ENCODE measurements at places on chromosomes 12 and 14.
A peak's percentile ranks its signal among the peaks of the same experiment; 100 is the strongest.

DNA sequence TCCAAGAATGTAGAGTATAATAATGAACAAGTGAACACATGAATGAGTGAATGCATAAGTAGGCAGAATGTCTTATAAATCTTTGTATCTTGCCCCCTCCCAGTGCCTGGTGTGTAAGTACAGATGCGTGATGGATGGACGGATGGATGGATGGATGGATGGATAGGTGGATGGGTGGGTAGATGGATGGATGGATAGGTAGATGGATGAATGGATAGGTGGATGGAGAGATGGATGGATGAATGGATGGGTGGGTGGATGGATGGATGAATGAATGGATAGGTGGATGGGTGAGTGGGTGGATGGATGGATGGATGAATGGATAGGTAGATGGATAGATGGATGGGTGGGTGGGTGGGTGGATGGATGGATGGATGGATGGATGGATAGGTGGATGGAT, 74.4 kb downstream of the CLMN start:
- DNase-seq, result no peak

- DNase-seq, result no peak
These were observed 19.8 kb upstream of the SERPINA4 start for GRCh38 chr14:94541234-94541975.

- DNase-seq, result no peak
These were observed 13.7 kb upstream of the CHST11 start for GRCh38 chr12:104443008-104443407.

- no peak for DNase-seq
These were observed 980 bp downstream of the INTS13 start for GRCh38 chr12:26936559-26937442.

DNA sequence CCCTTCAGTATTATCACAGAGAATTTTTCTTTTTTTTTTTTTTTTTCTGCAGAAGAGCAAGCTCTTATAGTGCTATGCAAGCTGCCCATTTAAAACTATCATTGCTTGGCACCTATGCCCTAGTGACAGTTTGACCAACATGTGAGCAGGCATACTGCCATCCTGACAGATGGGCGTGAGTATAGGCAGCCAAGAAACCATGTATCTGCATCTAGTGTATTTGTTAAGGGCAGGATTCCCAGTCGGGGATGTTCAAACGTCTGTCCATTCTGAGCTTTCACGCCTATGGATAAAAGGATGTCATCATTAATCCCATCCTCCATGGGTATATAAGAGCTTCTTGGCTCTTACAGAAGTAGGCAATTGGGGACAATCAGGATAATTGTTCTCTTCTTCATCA, 8.8 kb downstream of the VRK1 start:
- DNase-seq, result no peak

GRCh38 chr14:102055181-102055901, 31.5 kb downstream of the HSP90AA1 start:
- no peak for DNase-seq

DNA sequence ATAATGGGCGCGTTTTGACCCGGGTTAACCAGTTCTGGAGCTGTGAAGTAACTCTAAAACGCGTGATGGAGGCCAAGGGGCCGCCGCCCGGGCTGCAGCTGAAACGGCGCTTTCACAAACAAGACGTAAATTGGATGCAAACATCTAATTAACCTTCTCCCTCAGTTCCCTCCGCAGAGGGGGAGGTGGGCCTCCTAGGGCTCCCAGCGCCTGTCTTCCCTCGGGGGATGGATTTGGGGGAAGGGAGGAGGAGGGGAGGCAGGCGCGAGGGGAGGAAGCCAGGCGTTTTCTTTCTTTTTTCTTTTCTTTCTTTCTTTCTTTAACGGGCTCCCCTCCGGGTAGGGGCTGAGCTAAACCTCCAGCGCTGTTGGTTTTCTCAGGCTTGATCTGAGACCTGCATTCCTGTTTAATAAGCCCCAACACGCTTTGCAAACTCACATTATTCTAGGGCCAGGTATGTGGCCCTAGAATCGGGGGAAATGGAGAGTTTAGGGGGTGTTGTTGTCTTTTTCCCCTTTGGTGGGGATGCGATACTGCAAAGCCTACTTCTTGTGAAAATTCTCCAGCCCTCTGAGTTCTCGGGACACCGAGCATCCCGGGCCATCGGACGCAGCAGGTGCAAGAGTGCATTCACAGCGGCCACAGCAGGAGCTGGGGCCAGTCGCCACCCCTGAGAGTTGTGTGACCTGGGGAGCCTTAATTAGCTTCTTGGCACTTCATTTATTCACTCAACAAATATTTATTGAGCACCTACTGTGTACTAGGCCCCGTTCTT, 43.6 kb upstream of the LHX5 start:
- DNase-seq, result no peak

GRCh38 chr14:76011930-76012329, 26.4 kb downstream of the IFT43 start:
- DNase-seq, result no peak

GRCh38 chr14:67618617-67619063, 1.1 kb upstream of the ARG2 start:
- peak; percentile 60 for DNase-seq

GRCh38 chr14:100888789-100889315, 14.7 kb downstream of the RTL1 start:
- DNase-seq, result no peak

GRCh38 chr12:116916714-116917114, 6.0 kb downstream of the FBXW8 start:
- peak; percentile 96 for DNase-seq

- DNase-seq, result peak; percentile 62
These were observed 113.9 kb downstream of the RBM19 start for GRCh38 chr12:113852264-113852663.

- DNase-seq, result no peak
These were observed 97.2 kb upstream of the SLC24A4 start for GRCh38 chr14:92225731-92226130.

DNA sequence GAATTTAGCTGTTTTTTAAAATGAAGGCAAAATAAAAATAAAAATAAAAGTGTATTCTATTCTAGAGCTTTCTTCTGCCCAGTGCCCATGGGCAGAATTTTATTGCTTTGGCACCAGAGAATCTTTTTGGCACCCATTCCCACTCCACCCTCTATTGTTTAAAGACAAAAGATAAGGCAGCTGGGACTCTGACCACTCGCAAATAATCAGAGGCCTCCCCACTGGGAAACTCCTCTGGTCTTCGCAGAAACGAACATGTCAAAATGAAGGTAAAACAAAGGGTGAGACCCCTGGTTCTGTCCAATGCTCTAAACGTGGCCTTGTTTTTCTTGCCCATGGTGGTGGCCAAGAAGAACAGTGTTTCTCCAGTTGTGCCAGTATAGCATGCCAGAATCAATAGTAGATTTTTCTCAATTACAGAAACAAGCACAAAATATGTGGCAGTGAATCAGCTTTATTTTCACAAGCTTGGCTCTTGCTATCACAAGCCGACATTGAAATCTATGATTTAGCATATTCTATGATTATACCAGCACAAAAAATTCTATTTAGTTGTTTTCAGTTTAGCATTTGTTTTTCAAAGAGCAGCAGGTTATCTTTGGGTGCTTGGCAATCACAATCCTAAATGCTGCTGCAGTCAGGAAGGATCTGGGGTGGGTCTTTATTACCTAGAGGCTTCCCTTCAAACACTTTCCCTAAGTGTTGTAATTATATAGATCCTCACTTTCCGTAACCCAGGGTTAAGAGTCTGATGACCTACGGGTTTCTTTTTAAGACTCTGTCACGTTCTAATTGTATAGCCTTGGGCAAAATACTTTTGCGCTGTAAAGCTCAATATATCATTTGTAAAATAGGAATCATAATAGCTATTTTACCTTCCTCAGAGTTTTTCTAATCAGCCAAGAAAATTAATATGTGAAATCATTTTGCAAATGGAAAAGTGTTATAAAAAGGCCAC, 50.5 kb downstream of the KITLG start:
- no peak for DNase-seq

DNA sequence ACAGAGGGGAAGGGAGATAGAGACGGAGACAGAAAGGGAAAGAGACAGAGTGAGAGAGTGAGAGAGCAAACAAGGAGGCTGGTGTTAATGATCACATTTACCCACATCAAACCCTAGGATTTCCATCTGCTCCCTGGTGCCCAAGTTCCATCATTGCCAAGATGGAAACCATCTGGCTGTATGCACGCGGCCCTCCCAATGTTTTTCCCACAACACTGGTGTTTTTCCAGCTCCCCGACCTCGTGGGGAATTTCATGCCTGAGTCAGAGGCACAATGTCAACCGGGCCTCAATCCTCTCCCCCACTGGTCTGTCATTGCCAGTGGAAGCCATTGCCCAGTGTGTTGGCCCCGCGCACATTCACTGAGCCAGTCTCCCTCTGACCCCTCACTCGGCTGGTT, 19.9 kb upstream of the BDKRB2 start:
- DNase-seq, result no peak

DNA sequence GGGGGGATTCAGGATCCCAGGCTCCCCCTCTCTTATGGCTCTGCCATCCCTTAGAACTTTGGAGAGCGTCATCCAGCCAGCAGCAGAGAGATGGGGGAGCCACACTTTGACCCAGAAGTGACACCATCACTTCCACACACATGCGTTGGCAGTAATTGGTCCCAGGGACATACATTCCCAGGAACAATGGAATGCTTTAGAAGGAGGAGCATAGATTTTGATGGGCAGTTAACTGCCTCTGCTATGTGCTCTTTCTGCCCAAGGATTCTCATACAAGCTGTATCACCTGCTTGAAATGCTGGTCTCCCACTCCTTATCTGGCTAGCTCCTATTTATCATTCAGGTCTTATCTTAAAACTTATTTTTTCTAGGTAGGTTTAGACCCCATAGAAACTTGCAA, 109.0 kb upstream of the RPH3A start:
- no peak for DNase-seq

DNA sequence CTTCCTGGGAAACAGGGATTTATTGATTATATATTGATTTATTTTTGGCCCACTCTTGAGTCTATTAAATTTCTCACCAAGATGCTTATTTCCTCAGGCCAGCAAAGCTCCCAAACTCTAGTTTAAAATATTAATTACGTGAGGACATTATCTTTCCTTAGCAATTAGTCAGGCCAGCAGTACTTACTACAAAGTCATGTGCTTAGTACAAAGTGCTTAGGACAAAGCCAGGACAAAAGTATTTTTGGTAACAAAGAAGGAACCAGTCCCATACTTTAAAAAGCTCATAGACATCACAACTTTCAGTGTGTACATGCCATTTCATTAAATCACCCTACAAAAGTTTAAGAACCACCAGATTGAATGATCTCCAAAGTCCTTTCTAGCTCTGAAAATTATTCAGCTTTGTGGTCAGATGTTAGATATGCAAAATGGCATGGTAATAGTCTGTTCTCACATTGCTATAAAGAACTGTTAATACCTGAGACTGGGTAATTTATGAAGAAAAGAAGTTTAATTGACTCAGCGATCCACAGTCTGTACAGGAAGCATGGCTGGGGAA, 94.7 kb upstream of the PWP1 start:
- DNase-seq, result no peak

- no peak for DNase-seq
These were observed 106.9 kb upstream of the ETV6 start for GRCh38 chr12:11542599-11542998.

GRCh38 chr12:130364578-130364977, 26.9 kb downstream of the PIWIL1 start:
- no peak for DNase-seq

DNA sequence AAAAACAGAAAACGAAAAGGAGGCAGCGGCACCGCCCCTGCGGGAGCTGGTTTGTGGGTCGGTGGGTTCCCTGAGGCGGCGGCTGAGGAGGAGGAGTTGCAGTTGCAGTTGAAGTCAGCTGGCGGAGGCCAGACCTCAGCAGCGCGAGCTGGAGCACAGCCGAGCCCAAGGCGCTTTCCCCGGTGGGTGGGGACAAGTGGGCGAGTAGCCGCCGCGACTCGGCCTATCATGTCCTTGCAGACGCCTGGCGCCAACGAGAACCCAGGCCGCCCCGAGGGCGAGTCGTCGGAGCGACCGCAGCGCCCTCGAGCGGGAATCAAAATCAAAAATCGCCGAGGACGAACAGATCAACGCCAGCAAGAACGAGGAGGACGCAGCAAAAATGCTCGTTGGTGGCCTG, 12.7 kb upstream of the CLEC1A start:
- DNase-seq, result no peak

Data from NCI-H510A treated with DMSO at 0.1 percent for 48 hours (cell line).